ENCODE measurements at places on chromosomes 4 and X.

- no peak for DNase-seq
These were observed 86.4 kb upstream of the FAM9C start for GRCh38 chrX:13130816-13131215.

GRCh38 chrX:34365471-34365870 lies 233.4 kb upstream of the FAM47A start:
- DNase-seq, result no peak

DNA sequence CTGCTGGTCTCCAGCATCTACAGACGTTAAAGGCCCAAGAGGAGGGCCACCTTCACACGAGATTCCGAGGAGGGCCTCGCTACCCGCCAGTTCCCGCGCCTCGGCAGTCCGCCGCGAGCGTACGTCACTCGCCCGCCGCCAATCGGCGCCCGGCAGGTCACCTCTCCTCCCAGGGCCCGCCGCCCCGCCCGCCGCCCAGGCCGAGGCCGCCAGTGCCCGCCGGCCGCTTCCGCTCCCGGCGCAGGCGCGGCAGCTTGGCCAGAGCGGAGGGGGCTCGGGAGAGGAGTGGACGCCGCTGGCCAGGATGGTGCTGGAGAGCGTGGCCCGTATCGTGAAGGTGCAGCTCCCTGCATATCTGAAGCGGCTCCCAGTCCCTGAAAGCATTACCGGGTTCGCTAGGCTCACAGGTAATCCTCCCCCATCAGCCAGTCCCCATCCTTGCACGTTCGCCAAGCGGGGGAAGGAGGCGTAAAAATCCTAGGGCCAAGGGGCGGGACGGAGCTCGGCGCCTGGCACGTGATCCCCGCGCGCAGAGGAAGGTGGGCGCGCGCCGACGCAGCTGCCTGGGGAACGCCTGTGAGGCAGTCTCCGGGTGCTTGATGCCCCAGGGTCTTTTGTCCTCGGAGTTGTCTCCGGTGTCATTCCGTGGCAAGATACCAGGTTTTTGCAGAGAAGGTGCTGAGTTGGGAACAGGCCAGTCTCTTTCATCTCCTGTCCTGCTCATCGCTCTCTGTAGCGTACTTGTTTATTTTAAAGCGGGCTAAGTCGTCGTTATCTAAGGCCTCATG lies at the start of gene CISD2:
CISD2 (plus strand) TSS at position 212 of the 788 bp plus-strand sequence; CDS start at position 305, 93 bp downstream.
- DNase-seq, result peak; percentile 86

- DNase-seq, result peak; percentile 52
These were observed at the start of gene PTPN13 for GRCh38 chr4:86593688-86594558. Gene PTPN13 (plus strand): TSS chr4:86594315. CDS start chr4:86635257, 40,942 bp downstream.

DNA sequence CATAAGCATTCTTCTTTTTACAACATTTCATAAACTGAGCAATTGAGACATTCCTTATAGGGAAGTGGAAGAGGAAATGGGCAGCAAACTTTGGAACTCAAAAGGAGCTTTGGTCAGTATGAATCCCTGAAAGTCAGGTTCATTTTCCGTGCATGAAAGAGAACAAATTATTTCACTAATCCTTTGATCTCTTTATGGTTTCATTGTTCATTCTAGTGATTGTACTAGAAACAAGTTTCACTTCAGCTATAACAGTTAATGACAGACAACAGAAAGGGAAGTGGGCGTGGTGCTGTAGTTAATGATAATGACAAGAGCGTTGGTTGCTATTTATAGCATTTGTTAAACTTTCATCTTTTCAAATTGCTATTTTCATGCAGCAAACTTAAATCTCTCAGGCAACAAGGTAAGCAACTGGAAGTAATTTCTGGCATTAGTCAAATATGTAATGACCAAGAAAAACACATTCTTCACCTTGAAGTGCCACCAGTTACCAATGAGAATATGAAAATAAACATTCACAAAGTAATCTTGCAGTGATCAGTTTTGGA lies 98.4 kb downstream of the AREG start:
- no peak for DNase-seq

- no peak for DNase-seq
These were observed 87.0 kb downstream of the GLRA2 start for GRCh38 chrX:14616301-14616700.

GRCh38 chr4:26323821-26324220 lies 3.0 kb downstream of the RBPJ start:
- DNase-seq, result no peak

DNA sequence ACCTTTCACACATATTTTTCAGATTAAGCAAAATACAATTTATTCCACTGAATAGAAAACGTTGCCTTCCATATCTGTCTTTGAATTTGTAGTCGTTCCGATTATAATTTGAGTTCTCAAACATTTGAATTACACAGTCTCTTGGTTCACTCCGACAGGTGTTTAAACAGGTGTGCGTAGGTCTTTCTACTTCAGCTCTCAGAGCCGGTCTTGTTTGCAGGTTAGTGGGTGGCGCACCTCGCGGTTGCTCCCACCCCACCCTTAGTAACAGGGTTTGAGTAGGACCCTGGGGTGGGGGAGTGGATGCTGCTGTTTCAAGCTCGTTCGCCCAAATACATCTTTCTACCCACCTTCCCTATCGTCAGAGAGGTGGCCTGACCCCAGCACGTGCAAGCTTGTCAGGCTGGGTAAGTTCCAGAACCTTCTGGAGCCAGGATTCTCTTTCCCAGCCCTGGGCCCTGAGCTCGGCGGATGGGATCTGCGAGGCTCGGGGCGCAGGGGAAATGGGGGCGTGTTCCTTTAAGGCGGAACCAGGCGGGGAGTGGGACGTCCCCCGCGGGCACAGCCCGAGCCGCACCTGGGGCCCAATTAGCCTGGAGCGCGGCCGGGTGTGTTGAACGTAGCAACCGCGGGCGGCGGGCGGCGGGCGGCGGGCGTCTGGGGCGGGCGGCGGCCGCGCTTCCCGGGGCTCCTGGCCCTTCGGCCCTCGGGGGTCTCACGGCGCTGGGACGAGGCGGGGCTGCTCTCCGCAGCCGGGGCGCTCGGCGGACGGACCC lies at the start of gene FAM149A:
FAM149A (plus strand) TSS at position 591 of the 776 bp plus-strand sequence.
- peak; percentile 59 for DNase-seq

GRCh38 chr4:182553653-182554052 lies 310.5 kb downstream of the TENM3 start:
- no peak for DNase-seq

- DNase-seq, result no peak
These were observed 10.9 kb downstream of the USP38 start for GRCh38 chr4:143195581-143195980.

DNA sequence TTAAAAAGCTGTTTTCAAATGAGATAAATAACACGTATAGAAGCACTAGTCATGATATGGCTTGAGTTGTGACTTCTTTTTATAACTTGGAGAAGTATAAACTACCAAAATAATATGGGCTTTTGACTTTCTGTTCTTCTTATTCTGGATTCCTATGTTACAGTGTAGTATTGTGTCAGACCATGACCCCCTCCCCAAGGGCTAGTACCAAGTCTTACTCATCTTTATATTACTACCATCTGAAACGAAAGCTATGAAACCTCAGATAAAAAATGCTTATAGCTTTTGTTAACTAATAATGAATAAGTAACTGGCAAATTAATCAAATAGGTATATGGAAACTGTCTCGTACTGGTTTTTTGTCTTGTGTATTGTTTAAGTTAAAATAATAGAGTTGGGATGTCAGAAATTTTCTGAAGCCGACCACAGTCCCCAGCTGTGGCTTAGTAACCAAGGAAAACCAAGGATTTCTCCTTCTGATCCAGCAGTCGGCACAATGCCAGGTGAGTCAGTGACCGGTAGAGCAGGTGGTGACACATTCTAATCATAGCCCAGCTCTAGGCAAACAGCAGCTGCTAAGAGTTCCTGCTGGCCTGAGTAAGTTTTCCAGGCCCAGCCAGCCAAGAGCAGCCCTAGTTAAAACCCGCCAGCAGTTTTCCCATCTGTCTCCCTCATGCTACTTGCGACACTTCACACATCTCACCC lies 163.3 kb upstream of the PRDX4 start:
- no peak for DNase-seq

DNA sequence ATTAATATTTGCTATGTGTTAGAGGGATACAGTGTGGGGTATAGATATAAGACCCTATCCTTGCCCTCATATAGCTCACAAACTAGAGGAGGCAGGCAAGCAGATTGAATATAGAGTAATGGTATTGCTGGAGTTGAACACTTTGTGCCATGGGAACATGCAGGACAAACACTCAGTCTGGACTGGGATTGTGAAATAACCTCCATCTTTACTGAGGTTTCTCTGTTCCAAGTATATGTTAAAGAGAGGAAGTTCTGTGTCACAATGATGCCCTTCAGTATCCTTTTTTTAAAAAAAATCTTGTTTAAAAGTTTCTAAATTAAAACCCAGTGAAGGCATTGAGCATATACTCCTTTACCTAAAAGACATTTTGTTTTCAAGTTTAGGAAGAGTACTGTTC lies 8.7 kb downstream of the FABP2 start:
- DNase-seq, result no peak

DNA sequence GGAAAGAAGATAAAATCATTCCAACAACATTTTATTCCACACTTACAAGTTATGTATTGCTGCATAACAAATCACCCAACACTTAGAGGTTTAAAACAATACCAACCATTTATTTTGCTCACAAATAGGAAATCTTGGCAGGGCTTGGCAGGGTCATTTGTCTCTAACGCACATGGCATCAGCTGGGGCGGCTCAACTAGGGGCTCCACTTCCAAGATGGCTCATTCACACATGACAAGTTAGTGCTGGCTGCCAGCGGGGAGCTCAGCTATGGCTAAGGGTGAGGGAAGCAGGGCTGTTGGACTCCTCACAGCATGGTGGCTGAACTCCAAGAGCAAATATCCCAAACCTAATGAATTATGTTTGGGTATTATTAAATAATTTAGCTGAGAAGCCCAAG lies 377.0 kb downstream of the ZNF674 start:
- no peak for DNase-seq

DNA sequence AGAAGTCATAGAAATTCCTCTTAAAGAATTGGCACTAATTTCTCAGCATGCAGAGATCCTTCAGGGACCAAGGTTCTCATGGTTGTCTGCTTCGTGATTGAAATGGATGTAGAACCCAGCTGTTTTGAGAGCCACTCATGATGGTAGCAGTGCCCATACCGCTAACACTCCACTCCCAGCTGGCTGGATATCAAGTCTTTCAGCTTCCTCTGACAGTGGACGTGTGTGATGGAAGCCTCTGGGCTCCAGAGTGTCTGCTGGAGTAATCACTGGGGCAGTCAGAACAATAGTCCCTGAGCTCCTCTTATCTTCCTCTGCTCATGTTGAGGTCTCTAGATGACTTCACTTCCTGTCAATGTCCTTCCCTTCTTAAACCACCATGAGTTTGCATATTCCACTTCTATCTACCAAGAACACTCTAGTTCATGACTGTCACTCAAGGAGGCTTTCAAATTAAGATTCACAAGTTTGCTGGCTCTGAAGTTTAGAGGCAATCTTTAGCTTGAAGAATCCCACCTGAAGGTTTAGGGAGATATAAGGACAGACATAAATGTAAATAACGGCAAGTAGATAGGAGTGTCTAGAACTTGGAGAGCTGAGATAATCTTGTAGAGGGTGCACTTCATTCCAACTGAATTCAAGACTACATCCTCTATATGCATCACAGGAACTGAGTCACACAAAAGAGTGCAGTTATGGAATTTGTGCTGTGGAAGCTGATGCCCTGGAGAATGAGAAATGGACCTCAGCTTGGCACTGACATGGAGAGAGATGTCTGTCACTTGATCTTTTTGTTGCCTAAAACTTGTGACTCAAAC lies 64.5 kb upstream of the WDR1 start:
- no peak for DNase-seq

DNA sequence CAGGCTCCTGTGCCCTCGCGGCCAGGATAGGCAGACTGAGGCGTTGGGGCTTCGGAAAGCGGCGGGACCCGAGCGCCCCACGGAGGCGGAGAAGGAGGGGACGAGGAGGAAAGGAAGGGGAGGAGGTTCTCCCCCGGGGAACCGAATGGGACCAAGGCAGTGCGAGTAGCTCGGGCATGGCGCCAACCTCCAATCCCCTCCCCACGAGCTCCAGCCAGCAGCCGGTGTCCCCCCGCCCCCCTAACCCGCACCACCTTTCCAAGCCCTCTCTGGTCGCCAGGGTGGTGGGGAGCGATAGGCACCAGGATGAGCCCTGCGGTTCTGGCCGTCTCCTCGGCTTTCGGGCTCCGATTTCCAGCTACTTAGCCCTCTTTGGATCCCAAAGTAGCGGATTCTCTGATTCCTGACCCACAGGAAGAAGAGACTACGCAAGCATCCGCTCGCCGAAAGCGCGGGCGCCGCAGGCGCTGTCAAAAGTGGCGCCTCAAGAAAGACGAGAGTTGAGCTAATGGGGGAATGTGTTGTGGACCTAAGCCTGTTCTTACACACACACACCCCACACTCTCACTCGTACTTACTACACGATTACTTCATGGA lies 15.2 kb upstream of the ZIC3 start:
- no peak for DNase-seq

- peak; percentile 53 for DNase-seq
These were observed 423 bp downstream of the RPL39 start for GRCh38 chrX:119790977-119791436.

DNA sequence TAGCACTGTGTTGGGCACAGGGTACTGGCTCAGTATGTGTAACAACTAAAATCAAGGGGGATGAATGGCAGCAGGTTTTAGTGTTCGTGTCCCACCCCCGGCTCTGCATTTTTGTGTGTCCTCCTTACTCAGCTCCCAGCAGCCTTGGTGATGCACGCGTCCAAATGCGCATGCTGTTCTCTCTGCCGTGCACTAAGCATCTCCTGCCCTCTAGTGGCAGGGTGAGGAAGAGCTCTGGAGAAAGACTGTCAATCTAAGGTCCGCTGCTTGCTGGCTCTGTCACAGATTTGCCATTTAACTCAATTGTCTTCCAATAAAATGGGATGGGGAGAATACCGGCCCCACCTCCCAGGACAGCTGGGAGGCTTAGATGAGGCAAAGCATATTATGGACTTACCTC lies 61.4 kb downstream of the WFS1 start:
- no peak for DNase-seq

- no peak for DNase-seq
These were observed 88.4 kb downstream of the LRP2BP start for GRCh38 chr4:185307136-185307950.

All from stimulated activated CD4-positive, alpha-beta T cell treated with anti-CD3 and anti-CD28 coated beads, Interleukin-4, amount 100 ng/mL, for 4 hours (primary cell).